GF-D8 (cell line): ENCODE measurements at places on chromosomes 5 and 9.

DNA sequence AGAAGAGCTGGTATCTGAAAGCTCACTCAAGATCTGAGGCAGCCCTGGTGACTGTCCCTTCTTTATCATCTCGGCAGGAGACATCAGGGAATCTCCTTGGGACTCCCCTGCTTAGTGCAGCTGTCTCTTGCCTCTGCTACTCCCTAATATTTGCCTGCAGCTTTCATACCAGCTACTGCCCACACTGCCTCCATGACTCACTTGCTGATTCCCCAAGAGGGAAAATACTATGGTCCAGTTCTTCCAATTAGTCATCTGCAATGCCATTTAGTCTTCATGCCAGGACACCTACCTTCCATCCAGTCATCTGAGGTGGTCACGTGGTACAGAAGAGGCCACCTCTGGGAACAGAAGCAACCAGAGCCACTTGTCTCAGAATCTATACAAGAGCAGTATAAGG lies 270.8 kb downstream of the NTRK2 start:
- no peak for DNase-seq

GRCh38 chr5:140633021-140633471 lies at the start of gene CD14:
TSS of gene CD14 (minus strand) at chr5:140633175. CDS start at chr5:140633071, 104 bp downstream.
- DNase-seq = no peak

DNA sequence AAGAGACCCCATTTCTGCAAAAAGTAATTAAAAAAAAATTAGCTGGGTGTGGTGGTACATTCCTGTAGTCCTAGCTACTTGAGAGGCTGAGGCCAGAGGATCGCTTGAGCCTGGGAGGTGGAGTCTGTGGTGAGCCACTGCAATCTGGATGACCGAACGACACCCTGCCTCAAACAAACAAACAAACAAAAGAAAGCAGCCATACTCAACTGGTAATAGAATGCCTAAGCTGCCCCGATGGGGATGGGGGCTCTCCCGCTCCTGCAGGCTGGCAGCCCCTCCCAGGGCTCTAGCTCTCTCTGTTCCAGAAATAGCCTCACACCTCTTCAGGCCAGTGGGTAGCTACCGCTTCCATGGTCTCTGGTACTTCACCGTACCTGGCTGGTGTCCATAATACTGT lies 241.8 kb downstream of the FANCC start:
- no peak for DNase-seq

DNA sequence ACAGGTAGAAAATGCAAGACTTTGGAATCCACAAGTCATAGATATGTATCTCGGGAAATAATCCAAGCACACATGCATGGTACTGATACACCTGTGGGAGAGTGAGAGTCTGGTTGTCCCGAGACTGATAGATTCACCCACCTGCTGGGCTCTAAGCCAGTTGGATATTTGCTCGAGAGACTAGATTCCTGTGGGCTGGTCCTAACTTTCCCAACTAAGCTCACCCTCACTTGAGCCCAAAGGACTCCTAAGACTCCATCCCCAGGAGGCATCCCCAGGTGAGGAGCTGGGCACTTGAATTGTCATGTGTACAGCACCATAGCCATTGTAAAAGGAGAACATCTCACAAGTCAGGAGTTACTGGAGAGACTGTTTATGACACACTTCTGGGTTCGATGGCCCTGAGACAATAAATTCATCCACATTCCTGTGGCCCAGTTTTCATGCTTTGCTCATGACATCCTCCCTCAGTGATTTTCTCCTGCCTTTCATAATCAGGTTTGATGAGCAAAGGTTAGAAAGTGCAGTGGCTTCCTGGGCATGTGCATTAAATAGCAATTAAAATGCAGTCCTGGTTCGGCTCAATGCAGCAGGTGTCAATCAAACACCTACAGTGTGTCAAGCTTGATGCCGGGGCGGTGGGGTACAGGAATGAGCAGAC lies 18.1 kb downstream of the SLC1A1 start:
- no peak for DNase-seq

DNA sequence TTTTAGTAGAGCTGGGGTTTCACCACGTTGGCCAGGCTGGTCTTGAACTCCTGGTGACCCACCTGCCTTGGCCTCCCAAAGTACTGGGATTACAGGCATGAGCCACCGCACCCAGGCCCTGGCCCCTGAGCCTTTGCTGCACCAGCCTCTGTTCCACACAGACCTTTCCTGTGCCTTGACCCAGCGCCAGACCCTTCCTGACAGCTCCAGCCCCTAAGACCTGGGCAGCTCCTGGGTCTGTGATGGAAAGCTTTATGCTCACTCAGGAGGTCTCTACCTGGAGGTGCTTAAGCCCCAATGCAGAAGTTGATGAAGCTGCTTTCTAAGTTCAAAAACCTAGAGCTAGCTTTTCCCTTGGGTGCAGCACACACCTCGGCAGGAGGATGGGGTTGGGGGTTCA lies 58.8 kb upstream of the NEK6 start:
- DNase-seq = no peak

DNA sequence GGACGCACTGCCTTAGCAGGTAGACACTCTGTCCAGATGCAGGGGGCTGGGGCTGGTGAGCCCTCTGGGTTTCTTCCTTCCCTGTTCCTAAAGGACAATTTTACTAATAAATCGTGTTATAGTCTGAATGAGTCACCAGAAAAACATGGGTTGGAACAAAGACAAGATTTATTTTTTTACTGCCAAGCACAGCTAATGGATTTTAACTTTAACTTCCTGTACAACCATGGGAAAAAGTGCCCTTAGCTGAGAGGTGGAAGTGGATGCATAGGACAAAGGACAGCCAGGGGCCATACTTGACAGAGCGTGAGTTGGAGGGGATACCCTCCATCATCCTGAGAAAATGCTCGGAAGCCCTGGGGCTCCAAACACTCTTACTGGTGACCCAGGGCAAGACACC lies 300.7 kb downstream of the MSX2 start:
- no peak for DNase-seq
